ENCODE measurements at places on chromosomes 2 and 18. TPM values are rescaled to one million over a fixed set of nuclear protein-coding genes. Genes with fewer than 3 reads are reported as not detected.

The TMEM163 gene
- 0.72 TPM for total RNA-seq

DNA sequence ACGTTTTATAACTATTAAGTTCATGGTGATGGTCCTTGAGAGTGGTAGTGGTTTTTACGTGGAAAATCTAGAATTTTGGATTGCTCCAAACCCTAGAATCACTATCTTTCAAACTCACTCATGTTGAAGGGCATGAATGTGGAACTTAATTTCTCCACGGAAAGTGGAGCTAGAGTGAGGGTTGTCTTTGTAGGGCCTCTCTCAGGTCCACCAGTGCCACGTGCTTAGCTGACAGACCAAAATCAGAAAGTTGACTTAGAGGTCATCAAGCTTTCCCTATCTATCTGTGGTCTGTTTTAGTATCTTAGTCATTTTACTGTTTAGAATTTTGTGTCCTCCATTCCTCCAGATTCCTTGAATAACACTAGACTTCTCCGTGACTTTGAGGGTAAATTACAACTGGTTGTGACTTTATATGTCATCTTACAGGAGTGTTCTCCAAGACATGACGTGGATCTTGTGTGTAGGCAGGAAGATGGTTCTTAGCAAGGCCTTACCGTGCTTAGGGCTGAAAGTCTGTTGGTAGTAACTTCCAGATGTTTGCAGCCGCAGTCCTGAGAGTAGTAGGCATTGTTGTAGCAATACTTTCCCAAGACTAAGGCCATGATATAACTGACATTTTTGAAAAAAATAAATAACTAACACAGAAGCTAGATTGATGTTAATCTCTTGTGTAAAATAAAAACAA is 26.8 kb downstream of the DIS3L2 start:
- DNase-seq: no peak

The ANKRD30B gene
- not detected for total RNA-seq

DNA sequence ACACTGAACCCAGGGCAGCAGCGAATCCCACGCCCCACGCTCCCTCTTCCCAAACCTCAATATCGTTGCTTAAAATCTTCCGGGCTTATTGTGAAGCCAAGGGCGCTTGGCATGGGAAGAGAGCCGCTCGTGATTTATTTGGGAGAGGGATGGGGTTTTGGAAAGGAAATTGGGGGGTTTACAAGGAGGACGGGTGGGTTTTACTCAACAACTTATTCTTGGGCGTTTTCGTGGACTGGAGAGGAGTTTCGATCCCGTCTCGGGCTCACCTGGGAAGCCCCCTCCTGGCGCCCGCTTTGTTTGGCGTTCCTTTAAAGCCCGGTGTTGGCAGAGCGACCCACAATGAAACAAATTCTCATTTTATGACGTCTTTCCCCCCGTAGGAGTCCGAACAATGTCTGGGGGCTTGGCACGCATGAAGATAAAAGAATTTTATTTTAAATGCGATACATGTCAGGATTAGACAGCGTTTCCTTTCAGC is 135.3 kb downstream of the INSIG2 start:
- DNase-seq: no peak

The MARCO gene
- 2.7 TPM for total RNA-seq

DNA sequence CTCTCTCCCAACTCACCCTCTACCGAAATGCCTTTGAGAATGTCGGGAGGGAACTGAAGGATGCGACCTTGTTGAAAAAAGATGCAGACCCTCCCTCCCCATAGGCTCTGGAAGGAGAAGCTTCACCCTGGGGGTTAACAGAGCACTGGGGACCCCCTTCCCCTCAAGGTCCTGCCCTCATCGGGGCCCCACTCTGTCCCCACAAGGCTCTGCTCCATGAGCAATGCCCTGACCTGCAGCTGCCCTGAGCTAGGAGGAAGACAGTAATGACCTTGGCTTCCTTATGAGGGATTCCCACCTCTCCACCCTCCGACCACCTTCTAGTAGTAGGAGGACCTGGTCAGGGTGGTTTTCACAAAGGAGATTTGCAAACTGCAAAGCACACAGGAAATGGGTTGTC is 44.4 kb upstream of the HPCAL1 start:
- DNase-seq: no peak

DNA sequence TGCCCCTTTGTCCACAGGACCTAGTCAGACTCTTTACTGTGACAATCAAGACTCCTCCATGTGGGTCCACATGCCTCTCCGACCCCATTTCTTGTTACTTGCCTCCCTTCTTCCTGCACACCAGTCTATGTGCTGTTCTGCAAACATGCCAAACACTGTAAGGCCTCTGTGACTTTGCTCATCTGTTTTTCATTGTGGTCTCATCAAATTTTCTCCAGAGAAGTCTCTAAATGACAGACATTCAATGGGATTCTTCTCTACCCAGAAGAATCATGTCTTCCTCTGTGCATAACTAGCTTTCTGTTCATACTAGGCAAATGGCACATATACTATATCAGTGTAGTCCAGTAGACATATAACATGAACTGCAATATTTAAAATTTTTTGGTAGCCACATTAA is 43.0 kb upstream of the KCNE4 start:
- no peak for DNase-seq

Data from tongue (tissue), 3 donors.